Nucleus accumbens (tissue), 56 donors: ENCODE measurements at places on chromosomes 2 and 18.

GRCh38 chr2:36441816-36442215 lies 86.2 kb downstream of the CRIM1 start:
- DNase-seq = no peak

- DNase-seq = no peak
Measured at GRCh38 chr2:143177096-143177786, 48.0 kb downstream of the ARHGAP15 start.

GRCh38 chr2:10518470-10519393 lies 70.6 kb upstream of the ODC1 start:
- no peak for DNase-seq

GRCh38 chr18:59303656-59304195 lies 14.7 kb downstream of the CPLX4 start:
- DNase-seq = no peak
